Stimulated activated CD4-positive, alpha-beta T cell treated with anti-CD3 and anti-CD28 coated beads, Interleukin-1b, Interleukin-23, amount 100 ng/mL, for 48 hours (primary cell): ENCODE measurements at places on chromosomes 4 and X.

- peak; percentile 82 for DNase-seq
Measured at GRCh38 chrX:39854772-39855747, 242.7 kb downstream of the BCOR start.

- DNase-seq, result no peak
Measured at GRCh38 chr4:75345423-75345822, 168.8 kb downstream of the RCHY1 start.

- DNase-seq, result peak; percentile 3
Measured at GRCh38 chrX:8987672-8988250, 46.2 kb downstream of the FAM9B start.

DNA sequence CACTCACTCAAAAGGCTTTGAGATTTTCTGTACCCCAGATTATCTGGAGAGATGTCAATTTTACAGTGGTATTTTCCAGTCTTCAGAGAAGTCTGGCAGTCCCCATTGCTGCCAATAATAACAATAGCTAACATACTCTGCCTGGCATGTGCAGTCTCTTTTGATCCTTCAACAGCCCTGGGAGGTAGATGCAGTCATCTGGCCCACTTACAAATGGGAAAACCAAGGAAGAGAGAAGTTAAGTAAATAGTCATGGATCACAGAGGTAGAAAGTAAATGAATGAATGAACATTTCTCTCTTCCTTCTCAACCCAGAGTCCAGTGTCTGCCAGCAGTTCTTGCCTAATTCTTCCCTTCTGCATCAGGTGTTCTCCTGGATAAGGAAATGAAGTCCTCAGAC lies 113.0 kb upstream of the EDNRA start:
- DNase-seq, result no peak

DNA sequence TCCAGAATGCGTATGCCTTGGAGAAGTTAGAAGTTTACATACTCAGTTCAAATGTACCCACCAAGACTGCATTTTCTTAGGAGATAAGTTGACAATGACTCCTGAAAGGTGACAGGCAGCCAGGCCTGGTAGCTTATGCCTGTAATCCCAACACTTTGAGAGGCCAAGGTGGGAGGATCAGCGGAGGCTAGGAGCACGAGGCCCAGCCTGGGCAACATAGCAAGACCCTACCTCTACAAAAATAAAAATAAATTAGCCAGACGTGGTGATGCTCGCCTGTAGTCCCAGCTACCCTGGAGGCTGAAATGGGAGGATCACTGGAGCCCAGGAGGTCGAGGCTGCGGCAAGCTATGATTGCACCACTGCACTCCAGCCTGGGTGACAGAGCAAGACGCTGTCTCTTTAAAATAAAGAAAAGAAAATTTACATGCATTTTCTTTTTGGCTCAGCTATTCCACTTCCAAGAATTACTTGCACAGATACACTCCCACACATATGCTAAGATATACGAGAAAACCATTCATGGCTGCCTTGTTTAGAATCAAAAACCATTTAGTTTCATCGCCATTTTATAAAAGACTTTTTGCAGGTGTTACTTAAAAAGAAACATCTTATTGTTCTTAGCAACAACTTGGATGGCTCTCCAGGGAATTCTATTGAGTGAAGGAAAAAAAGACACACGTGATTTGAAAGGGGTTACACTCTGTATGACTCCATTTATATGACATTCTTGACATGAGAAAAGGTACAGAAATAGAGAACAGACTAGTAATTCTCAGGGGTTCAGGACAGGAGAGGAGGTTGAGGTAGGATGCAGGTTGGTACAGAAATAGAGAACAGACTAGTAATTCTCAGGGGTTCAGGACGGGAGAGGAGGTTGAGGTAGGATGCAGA lies 66.3 kb downstream of the DHRSX start:
- DNase-seq, result no peak

GRCh38 chr4:19776021-19776459 lies 475.7 kb upstream of the SLIT2 start:
- no peak for DNase-seq

DNA sequence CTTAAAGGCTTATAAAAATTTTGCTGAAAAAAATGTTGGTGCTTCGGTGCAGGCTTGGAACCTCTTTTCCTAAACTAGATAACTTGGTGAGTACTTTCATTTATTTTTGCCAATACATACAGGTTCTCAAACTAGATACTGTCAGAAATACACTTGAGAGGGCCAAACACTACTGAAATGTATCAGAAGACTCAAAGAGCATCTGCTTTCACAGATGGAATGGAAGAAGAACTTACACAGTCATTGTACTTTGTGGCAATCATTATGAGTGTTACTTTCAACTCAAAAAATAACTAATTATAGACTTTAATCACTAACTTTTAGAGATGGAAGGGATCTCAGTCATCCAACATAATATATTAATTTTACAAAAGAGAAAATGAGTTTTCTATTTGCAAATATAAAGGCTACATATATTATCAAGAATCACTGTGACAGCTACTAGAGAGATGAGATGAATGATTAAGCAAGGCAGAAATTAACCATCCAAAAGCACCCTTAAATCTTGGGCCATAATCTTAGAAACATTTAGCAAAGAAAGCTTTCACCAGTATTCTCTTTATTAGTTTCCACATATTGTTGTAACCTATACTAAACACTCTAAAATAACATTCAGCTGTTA lies 1.0 kb downstream of the ENAM start:
- no peak for DNase-seq

GRCh38 chr4:13534344-13535063 lies 9.8 kb downstream of the NKX3-2 start:
- no peak for DNase-seq

- no peak for DNase-seq
Measured at GRCh38 chr4:25043548-25043947, 12.8 kb upstream of the LGI2 start.

- no peak for DNase-seq
Measured at GRCh38 chr4:47598896-47599295, 113.8 kb downstream of the ATP10D start.

DNA sequence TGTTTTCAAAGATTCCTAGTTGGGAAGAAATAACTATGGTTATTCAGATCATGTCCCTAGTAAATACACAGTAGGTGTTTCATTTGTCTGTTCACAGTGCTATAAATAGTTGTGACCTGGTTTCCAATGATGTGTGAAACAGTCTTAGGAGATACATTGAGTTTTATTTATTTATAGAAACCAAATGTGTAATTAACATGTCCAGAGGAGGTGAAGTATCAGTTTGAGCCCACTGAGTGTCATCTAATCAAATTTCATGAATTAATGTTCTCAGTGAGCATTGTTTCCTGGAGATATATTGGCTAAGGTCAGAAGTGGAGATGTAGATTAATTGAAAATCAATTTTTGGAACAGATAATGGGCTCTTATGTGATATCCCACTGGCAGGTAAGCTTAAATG lies 996.3 kb downstream of the FSTL5 start:
- DNase-seq, result no peak
